ENCODE measurements at places on chromosomes 1 and 21.

GRCh38 chr1:186849826-186850225 is 21.1 kb downstream of the PLA2G4A start:
- no peak for DNase-seq

DNA sequence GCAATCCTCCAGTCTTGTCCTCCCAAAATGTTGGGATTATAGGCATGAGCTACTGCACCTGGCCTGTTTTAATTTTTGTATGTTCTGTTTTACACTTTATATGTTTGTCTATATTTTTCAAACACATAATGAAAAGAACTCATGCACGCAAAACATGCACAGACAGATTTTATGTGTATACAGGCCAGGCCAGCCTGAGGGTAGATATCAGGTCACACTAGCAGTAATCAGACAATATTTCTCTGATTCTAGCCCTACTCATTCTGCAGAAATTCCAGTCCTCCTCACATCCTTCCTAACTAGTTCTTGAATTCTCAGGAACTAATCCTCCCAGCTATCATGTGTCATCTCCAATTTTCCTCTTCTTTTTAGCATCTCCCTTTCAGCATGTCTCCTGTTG is 27.8 kb upstream of the PHGDH start:
- no peak for DNase-seq

GRCh38 chr1:100941098-100941527 is 45.2 kb downstream of the SLC30A7 start:
- no peak for DNase-seq

DNA sequence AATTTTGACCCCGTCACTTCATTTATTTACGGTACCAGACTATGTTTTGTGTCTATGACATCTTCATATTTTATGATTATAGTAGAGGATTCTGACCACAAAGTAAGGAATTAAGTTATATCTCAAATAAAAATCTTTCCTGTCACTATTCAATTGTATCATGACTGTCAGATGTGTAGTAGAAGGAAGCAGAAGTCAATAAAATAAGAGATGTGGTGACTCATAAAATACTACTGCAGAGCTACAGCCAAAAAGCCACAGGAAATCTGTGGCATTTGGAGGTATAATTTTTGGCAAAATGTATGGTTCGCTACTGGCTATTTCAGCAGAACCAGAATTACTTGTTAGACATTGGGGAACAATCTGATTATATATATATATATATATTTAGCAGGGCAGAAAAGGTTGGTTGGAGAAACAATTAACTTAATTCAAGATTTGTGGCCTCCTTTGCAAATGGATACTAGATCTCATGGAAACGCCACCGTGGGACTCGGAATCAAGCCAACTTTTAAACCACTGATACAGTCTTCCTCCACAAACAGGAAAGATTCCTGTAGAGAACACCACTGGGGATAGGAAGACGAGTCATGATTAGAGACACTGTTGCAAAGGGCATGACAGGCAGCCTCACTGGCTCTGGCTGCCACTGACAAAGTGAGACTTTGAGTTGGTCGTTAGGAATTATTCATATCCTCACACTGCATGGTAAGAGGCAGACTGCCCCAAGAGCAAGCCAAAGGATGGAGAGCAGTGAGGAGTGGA is 5.1 kb downstream of the FCRL2 start:
- no peak for DNase-seq

- DNase-seq, result no peak
Measured at GRCh38 chr1:33866281-33866680, 2.4 kb downstream of the HMGB4 start.

GRCh38 chr1:12717301-12717838 is 1.5 kb downstream of the AADACL3 start:
- no peak for DNase-seq

DNA sequence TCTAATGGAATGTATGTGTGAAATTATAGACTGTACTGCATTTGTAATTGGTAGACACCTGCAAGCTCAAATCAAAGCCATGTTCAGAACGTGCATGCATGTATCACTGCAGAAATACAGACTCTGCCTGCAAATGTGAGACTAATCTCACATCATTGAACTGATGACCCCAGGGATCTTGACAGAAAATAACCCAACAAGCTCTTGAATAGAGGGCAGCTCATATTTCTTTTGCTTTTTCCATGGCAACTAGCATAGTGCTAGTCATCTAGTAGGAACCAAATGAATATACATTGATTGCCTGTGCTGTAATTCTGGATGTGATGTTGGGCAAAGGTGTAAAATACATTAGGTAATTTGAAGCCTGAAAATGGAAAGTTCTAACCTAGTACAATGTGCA is 62.4 kb downstream of the PTPRC start:
- DNase-seq, result no peak

DNA sequence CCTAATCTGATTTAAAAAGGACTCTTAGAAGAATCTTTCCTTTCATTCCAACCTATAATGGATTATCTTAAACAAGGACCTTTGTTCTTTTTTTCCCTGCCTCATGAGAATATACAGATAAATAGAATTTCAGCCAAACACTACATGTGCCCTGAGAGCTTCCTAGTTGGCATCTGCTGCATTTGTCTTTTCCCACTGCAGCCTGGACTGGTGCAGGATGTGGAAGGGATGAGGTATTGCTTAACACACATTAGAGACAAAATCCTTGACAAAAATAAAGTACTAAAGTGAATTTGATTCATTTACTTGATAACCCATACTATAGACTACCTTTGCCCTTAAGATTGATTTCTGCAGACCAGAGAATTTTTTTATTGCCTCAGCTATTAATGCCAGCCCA is 59.5 kb downstream of the PALMD start:
- no peak for DNase-seq

DNA sequence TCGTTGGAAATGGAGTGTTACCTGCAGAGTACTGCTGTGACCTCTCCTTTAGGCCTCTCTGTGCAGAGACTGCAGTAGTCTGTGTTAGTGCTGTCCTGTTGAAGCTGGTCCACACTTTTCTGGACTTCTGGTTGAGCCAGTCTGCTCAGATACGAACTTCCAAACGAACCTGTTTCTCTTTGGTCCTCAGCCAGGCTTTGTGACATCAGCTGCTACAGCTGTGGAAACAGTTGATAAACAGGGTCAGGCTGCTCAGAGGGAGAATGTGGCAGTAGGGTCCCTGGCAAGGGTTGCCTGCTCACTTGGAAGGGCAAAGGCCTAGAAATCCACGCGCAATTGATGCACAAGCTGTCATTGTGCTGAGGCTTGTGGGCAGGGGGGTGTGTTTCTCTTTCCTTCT is 98.8 kb downstream of the NOS1AP start:
- no peak for DNase-seq

DNA sequence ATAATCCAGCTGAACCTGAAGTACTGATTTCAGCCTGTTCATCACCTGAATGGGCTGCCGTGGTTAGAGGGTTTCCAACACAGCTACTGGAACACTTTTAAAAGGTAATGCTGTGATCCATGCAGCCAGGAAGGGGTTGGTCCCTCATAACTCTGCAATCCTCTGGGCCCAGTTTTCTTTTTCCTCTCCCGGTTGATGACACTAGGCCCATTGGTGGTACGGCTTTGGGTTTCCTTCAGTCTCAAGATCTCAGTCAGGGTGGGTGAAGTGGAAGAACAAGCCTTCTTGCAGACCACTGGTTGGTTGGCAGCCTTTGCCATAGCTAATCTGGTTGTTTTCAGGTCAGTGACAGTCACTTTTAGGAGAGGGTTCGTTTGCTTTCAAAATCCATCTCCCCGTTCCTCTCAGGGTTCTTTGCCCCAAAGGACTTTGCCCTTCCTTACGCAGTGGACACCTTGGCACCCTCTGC is 502 bp upstream of the SLC35A3 start:
- no peak for DNase-seq

- DNase-seq, result no peak
Measured at GRCh38 chr1:151978922-151979321, 14.7 kb downstream of the S100A10 start.

DNA sequence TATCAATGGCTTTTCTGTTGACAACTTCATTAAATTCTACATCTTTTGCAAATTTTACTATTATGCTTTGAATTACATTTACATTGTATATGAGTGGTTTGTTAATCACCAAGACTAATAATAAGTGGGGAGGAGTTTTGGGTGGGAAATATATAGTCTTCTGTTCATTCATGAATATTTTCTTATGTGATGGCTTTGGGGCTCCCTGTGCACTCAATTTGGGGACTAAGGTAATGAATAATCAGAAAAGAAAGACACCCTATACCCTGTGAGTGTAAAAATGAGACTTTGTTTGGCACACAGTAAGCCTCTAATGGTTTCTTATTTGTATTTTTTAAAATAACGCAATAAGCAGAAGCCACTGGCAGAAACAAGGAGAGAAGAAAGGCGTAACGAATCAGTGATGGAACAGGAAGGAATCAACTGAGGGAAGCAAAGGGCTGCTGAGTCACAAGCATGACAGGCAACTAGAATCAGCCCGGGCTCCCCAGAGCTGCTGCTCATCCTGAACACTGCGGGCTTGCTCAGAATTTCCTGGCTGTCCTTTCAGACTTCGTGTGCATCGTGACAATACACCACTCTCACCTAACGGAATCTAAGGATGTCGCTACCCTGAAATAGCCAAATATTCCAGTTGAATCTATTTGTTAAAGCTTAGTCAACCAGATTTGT is 20.8 kb upstream of the RGS2 start:
- no peak for DNase-seq

GRCh38 chr1:244326757-244327156 is 125.0 kb downstream of the ADSS2 start:
- no peak for DNase-seq

GRCh38 chr1:59939393-59939792 is 12.8 kb upstream of the CYP2J2 start:
- DNase-seq, result no peak

DNA sequence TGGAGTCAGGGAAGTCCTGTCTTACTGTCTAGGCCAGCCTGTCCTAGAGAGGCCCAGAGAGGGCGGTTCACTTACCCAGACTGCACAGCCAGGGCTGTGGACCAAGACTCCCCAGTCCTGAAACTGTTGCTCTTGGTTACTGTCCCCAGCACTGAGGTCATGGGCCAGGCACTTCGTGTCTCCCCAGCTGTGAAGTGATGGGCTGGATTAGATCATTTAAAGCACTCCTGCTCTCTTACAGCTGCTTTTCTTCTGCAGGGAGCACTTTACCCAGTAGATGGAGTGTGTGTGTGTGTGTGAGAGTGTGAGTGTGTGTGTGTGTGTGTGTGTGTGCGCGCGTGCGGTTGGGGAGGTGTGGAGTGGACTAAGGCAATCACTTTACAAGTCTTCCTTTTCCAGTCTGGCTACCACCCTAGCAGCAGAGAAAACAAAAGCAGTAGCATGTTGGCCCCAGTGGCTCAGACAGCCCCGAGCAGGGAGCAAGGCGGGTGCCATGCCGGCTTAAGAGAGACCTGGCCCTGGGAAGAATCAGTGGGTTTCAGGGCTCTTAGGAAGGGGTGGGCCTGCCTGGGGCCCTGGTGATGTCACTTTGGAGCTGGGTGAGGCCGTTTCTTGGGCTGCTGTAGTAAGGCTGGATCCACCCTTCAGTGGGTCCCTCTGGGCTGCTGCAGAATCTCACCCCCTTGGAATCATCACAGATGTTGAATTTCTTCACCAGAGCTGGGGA is 2.4 kb downstream of the SPSB1 start:
- DNase-seq, result no peak

DNA sequence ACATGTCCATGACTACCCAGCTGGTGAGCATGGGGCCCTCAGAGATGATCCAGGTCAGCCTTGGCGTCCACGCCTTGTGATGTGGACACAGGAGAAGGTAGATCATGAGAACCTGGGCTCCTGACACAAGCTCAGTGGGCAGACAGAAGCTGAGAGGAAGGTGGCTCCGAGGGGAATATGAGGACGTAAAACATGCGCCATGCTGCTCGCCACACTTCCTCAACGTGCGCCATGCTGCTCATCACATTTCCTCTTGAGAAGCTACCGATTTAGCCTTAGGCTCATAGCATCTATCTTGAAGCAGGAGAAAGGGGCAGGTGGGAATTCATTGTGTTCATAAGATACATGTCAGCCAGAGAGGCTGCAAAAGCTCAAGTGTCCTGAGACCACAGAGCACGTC is 176.9 kb downstream of the KAZN start:
- DNase-seq, result no peak

DNA sequence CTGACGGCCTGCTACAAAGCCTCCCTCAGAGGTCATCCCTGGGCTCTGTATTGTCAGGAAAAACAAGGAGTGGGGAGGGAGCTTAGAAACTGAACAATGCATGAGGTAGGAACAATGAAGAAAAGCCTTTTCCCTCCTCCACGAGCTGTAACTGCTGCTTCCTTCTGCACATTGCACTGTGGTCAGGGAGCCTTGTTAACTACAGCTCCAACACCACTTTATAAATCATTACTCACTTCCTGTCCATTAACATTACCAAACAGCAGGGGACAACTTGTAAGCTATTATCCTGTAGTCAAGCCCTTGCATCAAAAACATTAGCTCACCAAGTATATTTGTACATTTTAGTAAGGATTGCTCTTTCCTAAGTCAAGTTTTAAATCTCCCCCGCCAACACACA is 336.0 kb upstream of the NR5A2 start:
- no peak for DNase-seq

Measured in GM12892 (cell line).